CD4-positive, alpha-beta T cell treated with Interleukin-10 for 1 hour (primary cell): ENCODE measurements at places on chromosomes 2 and 18.
A peak's percentile ranks its signal among the peaks of the same experiment; 100 is the strongest.

DNA sequence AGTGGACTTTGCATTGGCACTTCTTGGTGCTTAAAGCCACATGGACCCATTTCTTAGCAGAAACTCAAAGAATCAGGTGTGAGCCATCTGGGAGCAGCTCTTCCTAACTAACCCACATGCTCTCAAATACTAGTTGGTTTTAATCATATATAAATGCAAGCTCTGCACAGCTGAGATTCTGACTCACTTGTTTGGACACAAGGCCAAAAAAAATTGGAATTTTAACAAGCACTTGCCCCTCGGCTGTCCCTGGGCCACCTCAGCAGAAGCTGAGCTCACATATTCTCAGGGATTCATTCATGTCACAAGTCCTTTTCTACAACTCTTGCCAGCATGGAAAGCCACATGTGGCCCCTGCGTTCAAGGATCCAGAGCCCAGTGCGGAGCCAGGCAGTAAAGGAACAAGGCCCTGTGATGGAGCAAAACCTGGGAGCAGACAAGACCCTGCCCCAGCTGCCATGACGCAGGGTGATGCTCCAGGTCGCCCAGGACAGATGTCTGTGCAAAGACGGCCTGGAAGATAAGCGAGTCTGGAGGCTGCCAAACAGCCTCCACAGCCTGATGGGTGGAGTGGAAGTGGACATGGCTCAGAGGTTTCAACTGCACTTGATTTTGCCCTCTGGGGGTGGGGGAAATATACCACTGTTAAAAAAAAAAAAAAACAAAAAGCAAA, 266.5 kb downstream of the EIPR1 start:
- DNase-seq = no peak

DNA sequence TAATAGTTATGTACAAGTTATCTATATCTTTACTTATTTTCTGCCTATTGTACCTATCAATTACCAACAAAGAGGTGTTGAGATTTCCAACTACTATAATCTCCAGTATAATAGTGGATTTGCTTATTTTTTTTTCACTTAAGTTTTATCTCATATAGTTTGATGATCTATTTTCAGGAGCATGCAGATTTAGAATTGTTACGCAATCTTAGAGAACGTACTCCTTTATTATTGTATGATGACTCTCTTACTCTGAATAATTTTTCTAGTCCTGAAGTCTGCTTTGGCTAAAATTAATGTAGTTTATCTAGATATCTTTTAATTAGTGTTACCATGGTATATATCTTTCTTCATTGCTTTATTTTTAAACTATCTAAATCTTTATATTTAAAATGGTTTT, 205.2 kb downstream of the SCG2 start:
- DNase-seq = no peak

- no peak for DNase-seq
These were observed 464.2 kb downstream of the MEIS1 start for GRCh38 chr2:66899109-66899508.

GRCh38 chr2:223626716-223627115, 24.6 kb upstream of the SCG2 start:
- no peak for DNase-seq

DNA sequence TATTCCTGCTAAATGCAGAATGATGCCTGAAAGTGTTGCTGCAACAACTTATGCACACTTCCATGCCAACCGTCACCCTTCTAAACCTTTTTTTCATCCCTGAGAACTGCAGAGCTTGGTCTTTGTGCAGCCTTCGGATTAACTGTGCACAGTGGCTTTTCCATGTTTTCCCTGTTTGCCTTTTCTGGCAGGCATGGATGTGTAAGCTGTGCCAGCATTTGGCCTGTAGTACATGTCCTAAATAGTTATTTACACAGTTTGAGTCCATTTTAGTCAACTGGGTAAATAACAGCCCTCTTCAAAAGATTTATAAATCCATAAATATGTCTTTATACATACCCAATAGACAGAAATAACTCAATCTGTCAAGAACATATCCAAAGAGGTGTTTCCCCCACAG, 31.5 kb downstream of the MEIS1 start:
- no peak for DNase-seq

GRCh38 chr18:62432176-62432575, 90.6 kb upstream of the ZCCHC2 start:
- DNase-seq = no peak

GRCh38 chr2:120317916-120318315, 28.0 kb upstream of the INHBB start:
- DNase-seq = no peak

DNA sequence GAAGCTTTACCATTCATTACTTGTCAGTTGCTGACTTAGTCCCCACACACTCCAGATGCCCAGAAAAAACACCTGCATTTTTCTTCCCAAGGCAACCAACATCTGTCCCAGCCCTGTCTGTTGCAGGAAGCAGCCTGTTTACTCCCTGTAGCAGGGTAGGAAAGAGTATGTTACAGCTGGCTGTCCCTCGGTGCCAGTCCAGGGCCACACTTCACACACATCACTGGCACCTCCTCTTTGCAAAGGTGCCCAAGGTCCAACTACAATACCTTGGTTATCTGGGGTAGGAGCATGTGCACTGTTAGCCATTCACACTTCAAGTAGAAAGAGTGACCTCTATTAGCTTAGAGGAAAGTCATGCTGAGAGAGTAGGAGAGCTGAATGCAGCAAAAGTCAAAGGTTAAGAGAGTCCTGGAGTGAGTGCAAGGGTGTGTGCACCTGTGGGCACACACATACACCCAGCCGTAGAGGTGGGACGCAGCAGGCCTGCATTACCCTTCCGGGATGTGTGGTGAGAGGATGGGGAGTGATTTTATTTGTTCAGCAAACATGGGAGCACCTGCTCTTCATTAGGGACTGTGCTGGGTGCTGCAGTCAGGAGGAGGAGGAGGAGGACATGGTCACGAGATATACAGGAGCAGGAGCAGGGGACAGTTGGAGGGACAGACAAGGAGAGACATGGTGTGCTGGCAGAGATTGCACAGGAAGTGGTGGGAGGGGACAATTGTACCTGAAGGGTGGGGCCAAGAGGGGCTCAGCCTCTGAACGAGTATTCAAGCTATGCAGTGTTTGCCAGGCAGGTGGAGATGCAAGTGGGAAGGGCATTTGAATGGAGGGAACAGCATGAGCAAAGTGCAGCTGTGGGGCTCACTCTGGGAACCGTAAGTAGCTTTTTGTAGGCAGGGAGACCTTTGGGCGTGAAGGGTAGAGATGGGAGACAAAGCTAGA, 69.8 kb downstream of the TSN start:
- no peak for DNase-seq

DNA sequence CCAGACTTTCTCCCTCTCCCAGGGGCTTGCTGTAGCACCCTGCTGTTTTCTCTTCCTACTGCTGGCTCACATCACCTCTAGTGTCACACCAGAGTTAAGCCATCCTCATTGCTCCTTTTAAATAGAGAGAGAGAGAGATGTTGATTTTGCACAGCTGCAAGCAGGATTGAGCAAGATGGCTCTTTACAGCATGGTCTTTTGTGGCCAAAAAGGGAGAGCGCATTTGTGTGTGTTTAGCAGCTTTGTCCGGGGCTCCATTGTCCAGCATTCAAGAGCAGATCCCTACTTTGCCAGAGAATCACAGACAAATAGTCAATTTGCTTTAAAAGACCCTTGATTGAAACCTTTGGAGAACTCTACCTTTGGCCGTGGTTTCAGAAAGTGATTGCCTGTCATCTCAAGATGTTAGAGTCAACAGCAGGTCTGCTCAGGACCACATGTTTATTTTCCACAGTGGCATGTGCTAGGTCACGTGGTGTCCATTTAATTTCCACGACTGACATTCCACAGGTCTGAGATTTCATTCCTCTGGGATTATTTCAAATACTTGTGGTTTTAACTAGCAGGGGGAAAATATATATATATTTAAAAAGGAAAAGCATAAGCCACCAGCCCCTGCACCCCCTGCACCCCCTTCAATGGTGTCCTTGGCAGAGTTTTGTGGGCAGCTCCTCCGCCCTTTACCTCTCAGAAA, 359.9 kb upstream of the SLC14A2 start:
- DNase-seq = no peak

GRCh38 chr2:161576421-161576820, 47.8 kb upstream of the SLC4A10 start:
- no peak for DNase-seq

GRCh38 chr2:175855794-175856453, 146.1 kb downstream of the LNPK start:
- no peak for DNase-seq

DNA sequence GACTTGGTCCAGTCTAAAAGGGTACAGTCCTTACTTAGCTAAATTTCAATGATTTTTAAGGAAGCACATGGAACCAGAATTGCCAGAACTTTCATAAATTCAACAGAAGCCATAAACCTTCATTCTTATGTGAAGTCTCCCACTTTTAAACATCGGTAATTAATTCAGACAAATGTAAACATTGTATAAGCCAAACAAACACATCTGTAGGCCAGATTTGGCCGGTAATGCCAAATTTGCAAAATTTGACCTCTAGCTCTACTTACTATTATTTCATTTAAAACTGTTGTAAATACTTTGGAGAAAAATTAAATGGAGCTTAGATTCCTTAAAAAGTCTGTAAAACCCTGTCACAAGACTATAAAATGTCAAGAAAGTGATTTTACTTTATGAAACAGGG, 83.2 kb upstream of the GALNT5 start:
- DNase-seq = no peak

DNA sequence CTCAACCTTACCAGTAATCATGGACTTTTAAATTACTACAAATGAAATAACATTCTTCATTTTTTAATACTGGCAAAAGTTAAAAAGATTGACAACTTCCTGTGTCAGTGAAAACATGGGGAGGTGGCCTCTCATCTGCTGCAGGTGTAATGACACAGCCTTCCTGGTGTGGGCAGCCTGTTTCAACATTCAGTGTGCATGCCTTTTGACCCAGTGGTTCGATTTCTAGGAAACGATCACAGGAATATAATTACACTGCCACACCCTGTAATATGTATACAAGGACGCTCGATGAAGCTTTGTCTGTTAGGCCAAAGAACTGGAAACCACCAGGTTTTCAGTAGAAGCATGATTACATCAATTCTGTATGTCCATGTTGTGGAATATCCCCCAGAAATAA, 68.7 kb downstream of the MTHFD2 start:
- DNase-seq = peak; percentile 77

GRCh38 chr2:207734264-207734635, 22.8 kb downstream of the CCNYL1 start:
- no peak for DNase-seq

DNA sequence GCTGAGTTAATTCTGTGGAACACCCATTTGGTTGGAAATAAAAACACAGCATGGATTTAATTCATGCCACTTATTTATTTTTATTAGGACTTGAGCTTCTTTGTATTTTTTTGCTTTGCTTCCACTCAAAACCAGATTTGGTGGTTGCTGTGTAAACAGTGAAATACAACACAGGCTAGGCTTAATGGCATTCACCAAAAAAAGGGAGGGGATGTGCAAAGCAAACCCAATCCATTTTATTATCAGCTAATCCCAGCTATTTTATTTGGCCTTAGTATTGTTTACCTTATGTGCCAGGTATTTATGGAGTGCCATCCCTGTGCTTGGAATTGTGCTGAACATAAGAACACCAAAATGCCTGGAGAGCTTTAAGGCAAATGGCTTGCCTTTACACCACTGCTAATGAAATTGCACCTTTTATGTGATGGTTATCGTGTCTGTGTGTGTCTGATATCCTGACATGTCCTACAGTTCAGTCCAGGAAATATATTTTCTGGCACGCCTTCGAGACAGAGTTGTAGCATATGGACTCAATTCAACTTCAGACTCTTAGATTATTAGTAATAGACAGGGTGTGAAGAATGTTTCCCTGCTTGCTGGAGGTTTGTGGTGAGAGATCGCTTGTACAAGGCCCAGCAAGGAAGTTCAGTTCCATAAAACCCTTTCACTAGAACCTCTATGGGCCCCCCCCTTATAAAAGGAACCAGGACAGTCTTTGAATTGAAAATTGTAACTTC, 99.6 kb downstream of the PRPF40A start:
- DNase-seq = no peak

GRCh38 chr2:217903859-217904613, 98.8 kb downstream of the TNS1 start:
- DNase-seq = no peak

GRCh38 chr2:107361751-107362381, 464.8 kb upstream of the RGPD4 start:
- no peak for DNase-seq

DNA sequence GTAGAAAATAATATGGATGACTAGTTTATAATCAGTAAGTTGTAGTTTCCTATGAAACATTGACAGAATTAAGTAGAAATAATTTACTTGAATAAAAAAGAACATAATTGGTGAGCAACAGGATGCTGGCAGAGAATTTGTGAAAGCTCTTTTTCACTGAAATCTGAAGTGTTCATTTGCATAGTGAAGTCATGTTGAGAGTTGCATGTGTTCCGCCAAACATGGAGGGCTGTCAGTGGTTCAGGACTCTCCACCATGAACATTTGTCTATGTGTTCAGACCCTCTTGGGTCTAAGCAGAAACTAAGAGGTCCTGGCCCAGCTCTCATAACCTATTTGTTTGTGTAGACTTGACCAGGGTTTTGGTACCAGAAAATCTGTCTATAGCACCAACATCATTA, 182.5 kb upstream of the LINC00305 start:
- no peak for DNase-seq

GRCh38 chr2:19120941-19121750, 237.3 kb downstream of the OSR1 start:
- no peak for DNase-seq

DNA sequence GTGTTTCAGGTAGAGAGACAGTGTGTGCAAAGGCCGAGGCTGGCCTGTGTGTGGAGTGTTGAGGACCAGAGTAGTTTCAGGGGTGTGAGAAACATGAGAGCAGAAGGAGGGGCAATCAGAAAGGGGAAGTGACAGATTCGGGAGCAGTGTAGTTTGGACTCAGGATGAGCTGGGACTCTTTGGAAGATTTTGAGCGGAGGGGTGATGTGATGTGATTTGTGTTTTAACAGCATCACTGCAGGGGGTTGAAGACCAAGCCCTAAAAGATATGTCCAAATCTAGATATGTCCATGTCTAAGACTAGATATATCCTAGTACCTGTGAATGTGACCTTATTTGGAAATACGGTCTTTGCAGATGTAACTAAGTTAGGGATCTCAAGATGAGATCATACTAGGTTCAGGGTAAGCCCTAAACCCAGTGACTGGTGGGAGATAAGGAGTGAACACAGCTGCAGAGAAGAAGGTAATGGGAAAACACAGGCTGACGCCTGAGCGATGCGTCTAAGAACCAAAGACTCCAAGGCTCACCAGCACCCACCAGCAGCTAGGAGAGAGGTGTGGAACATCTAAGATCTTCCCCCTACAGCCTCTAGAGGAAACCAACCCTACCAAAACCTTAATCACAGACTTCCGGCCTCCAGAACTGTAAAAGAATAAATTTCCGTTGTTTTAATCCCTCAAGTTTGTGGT, 38.5 kb upstream of the MYO3B start:
- no peak for DNase-seq

- DNase-seq = peak; percentile 51
These were observed 24.7 kb upstream of the PNPT1 start for GRCh38 chr2:55718165-55719008.

DNA sequence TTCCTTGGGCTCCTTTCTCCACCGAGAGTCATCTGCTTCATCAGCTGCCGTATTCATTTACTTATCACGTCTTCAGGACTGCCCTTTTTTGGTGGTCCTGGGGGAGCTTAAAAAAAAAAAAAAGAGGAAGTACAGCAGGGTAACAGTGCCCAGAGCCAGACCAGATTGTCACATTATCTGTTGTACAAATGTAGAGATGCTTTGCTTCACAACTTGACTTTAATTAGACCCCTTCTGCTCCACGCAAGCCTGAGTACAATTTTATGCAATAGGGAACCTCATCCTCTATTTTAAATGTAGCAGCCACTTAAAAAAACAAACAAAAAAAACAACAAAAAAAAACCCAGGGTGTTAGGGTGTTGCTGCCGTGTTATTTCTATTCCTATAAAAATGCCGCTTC, 128.3 kb downstream of the PRPF40A start:
- no peak for DNase-seq
